ENCODE measurements at places on chromosomes 13 and 19.

DNA sequence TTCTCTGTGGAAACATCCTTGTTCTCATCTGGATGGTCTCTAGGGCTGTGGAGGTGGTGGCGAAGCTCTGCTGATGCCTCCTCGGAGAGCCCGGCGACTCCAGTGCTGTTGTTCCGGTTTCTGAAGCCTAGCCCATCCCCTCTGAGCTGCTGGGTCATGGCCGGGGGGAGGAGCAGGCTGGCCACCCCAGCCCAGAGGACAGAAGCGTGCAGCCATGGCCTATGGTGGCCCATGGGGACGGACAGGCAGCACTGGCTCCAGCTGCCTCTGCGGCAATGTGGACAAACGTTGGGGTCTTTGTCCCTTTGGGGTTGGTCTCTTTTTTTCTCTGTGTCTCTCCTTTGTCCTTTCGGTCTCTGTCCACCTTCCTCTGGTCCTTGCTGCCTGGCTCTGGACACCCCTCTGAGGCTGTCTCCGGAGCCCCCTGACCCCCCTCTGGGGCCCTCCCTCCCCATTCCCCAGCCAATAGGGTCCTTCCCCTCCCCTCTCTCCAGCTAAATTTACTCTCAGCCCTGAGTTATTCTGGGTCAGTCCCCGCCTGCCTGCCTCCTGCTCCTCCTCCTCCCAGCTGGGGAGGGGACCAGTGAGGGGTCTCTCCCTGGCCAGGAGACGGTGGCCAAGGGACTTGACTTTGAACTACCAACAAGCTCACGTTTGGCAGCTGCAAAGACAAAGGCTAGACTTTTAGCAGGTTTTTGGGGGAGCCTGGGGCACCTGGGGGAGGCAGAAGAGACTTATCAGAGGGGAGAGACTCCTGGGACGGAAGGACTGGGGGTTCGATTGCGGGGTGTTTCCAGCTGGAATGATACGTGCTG lies at the start of gene HRC:
TSS of gene HRC (minus strand) at position 392 of the 815 bp plus-strand sequence. CDS start at position 233, 159 bp downstream.
- DNase-seq = no peak

DNA sequence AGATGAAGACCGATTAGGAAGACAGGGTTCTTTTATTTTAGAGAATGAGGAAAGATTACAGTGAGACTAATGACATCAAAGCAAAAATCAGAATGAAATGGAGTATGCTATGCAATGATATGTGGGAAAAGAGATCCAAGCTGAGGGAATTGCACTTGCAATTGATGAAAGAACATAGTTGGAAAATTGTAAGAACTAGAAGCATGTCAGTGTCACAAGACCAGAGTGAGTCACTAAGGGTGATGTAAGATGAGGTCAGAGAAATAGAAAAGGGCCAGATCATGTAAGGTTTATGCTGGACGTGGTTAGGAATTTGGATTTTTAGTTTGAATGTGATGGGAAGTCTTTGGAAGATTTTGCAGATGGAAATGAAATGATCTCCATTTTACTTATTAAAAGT lies 1937.3 kb downstream of the OLFM4 start:
- DNase-seq = no peak

DNA sequence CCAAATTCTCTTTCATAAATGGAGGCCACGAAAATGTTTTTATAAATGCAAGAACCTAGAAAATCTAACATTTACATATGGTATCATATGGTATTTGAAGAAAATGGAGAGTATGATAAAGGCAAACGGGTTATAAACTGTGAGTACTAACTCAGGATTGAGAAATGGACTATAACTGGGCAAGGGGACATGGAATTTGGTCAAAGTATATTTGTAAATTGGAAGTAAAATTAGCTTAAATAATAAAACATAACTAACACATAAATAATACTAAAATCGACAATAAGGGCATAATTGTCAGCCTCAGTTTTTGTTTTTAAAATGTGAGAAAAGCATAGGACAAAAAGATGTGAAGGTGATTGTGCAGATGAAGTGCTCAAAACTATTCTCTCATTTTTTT lies 1516.3 kb upstream of the MIR17HG start:
- no peak for DNase-seq

GRCh38 chr13:93900731-93901130 lies 578.8 kb downstream of the DCT start:
- DNase-seq = no peak

GRCh38 chr19:6967967-6968366 lies 53.3 kb downstream of the MBD3L2B start:
- no peak for DNase-seq

DNA sequence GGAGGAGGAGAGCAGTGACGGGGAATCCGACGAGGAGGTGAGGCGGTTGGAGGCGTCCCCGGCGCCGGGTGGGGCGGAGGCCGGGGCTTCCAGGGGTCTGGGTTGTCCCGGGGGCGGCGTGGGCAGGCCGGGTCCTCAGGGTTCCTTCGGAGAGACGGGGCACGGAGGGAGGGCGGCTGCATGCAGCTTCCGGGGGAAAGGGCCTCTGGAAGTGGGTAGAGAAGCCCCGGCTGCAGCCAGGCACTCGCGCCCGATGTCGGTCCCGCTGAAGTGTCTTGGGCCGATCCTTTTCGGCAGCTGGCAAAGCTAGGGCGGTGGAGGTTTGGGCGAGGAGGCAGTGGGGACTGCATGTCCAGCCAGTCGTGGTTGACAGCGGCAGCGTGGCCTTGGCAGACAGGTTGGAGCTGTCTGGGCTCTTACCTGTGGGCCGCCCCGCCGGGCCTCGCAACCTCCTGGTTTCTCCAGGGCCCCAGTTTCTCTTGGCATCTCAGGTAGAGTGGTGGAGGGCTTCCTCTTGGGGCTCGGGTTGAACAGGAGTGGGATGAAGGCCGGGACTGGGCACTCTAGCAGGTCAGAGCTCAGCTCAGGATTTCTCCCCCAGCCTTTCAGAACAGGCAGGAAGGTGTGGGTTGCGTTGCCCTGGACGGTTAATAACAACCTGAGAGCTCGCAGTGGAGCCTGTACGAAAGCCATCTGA lies 690 bp downstream of the KMT2B start:
- no peak for DNase-seq

GRCh38 chr13:98575009-98575903 lies 1.7 kb downstream of the STK24 start:
- DNase-seq = no peak

DNA sequence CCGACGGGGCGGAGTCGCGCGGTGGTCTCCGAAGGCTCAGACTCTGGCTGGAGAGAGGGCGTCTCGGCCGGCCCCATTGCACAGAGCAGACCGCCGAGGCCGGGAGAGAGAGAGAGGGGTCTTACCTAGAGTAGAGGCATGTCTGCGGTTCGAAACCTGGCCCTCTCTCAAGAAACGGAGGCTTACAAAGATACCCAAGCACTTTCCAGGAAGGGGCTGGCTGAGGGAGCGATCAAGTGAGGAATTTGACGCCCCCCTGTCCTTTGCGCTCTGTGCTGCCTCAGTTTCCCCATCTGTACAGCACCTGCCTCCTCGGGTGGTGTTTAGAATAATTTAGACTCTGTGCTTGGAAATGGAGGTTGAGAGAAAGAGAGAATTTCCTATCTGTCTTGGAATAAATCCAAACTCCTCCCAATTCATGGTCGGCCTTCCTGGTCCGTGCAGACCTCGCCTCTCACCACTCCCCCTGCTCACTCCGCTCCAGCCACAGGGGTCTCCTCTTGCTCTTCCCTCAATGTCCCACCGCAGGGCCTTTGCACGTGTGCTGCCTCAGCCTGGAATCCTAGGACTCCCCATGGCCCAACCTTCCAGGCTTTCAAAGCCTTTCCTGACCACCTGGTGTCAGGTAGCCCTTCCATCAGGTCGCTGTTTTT lies 658 bp upstream of the ISOC2 start:
- no peak for DNase-seq

All from effector memory CD4-positive, alpha-beta T cell (primary cell).